Stimulated activated CD8-positive, alpha-beta memory T cell treated with anti-CD3 and anti-CD28 coated beads, Interleukin-2, amount 100 ng/mL, for 1 hour (primary cell): ENCODE measurements at places on chromosomes 12 and 14.

GRCh38 chr12:120865098-120865497, 39.1 kb downstream of the SPPL3 start:
- DNase-seq: no peak

DNA sequence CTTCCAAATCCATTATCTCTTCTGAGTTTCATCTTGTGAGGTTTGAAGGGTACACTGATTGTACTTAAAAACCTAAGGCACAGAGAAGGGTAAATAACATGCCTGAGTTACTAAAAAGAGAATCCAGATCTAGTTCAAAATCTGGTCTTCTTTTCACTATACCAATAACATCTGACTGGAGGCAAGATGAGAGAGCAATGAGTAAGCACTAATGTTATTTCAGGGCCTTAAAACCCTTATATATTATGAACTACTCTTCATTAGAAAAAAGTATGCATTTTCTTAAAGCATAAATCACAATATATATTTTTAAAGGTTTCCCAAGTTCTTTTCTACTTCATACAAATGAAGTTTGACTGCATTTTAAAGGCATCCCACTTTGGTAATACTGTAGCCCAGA, 60.2 kb downstream of the GXYLT1 start:
- no peak for DNase-seq

DNA sequence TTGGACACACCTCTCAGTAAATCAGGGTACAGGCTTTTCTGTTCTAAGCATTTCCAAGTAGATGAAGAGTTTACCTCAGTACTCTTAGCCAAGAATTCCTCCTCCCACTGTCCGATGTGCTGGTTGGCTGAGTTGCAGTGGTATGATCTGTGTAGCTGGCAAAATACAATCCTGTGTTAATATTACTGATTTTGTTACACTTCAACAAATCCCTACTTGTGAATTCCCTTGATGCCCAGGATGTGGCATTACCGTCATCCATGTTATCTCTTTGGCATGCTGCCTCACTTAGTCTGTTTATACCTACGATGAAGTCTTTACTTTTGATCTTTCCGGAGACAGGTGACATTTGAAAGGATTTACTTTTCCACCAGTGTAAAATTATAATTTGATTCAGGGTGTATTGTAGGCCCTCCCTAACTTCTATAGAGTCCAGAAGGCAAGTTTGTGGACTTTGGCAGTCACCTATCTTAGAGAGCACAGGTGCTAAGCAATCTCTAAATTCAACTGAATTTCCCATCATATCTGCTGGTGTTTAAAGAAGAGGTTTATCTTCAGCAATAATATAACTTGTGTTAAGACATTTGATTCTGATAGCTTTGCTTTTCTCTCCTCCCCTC, 10.1 kb downstream of the CCDC196 start:
- DNase-seq: no peak

GRCh38 chr14:101125313-101125712, 221.8 kb upstream of the RTL1 start:
- DNase-seq: no peak

GRCh38 chr12:75712223-75712622, 200.8 kb upstream of the KRR1 start:
- no peak for DNase-seq

DNA sequence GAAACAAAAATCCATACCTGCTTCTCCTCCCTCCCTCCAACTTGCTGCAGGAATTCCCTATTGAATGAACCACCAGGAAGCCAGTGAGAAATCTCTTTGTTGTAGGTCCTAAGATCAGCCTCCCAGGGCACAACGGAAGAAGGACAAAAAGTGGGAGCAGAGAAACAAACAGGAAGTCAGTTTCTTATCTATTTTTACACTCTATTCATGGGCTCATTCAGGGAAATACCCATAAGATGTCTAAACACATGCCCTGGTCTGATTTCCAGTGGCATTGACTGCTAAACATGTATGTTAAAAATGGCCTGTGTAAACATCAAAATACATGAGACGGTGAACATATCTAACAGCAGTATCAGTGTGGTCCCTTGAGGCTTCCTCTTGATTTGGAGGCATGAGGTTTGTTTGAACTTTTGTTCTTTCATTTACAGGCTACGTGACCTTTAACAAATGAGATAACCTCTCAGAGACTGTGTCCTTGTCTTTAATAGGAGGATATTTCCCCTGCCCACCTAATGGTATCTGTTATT, 18.8 kb downstream of the GPR65 start:
- no peak for DNase-seq

DNA sequence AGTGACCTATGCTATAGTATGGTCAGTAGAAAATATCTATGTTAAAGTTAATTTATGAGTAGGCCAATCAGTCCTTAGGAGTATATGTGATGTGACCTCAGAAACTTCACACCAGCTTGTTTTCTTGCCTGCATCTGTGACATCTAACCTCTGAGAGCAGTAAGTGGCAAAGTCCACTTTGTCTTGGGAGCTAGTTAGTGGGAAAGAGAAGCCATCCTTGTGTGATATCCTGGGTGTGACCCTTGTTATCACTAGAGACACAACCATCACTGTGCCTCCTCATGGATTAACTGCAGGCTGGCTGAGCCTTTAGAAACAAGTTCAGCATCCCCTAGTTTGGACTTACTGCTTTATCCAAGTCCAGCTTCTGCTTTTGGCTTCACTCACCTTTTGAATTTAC, 170.6 kb upstream of the STXBP6 start:
- no peak for DNase-seq

DNA sequence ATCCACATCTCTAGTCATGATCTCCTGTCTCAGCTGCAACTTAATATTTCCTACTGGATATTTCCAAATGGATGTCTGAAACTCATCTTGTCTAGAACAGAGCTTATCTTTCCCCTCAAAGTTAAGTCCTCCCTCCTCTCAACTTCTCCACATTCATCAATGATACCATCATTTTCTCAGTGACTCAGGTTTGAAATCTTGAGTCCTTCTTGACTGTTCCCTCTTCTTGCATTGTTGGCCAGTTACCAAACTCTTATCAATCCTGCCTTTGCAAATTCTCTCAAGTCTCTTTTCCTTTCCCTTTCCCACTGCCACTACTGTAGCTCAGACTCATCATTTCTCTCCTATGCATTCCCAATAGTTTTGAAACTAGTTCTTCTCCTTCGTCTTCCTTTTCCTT, 14.3 kb upstream of the CHURC1 start:
- no peak for DNase-seq

GRCh38 chr12:16504200-16504599, 101.8 kb downstream of the LMO3 start:
- DNase-seq: no peak

- DNase-seq: no peak
Observed at GRCh38 chr12:132497514-132498405, 7.8 kb downstream of the FBRSL1 start.

- DNase-seq: no peak
Observed at GRCh38 chr14:59176765-59177164, 11.7 kb upstream of the DAAM1 start.

- no peak for DNase-seq
Observed at GRCh38 chr14:61406675-61407074, 85.3 kb downstream of the PRKCH start.

GRCh38 chr14:24943024-24943423, 106.9 kb downstream of the STXBP6 start:
- no peak for DNase-seq

- DNase-seq: no peak
Observed at GRCh38 chr12:129071362-129071761, 218.1 kb downstream of the GLT1D1 start.

- no peak for DNase-seq
Observed at GRCh38 chr12:132000286-132000872, 50.6 kb downstream of the EP400 start.

DNA sequence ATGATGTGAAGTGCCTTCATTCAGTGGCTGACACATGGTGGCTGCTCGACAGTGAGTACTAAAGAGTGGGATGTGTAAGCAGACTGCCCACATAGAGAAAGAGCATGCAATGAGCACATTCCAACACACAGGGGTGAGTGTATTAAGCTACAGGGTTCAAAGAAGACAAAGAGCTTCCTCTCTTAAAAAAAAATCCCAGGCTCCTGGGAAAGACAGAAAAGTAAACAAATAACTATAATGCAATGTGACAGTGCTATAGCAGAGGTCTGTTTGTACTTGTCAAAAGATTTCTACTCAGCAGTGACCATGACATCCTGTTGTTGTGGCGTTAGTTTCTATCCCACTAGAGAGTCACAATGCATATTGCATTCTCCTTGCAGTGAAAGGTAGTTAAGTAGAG, 12.4 kb upstream of the PCNX1 start:
- no peak for DNase-seq

DNA sequence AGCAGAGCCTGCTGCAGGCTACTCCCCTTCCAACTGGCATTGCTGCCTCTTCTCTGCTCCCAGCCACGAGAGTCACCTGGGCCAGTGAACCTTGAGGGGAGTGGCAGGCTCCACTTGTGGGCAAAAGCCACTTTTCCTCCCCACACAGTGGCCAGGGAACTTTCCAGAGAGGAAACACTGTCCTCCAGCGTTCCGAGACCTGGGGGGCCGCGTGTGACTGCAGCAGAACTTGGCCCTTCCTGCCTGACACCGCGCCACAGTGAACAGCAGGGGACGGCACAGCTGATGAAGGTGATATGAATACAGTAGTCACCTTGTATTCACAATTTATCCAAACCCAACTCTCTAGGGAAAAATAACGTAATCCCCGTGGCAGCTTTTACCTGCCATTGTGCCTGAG, 114.9 kb downstream of the PIWIL1 start:
- DNase-seq: no peak

DNA sequence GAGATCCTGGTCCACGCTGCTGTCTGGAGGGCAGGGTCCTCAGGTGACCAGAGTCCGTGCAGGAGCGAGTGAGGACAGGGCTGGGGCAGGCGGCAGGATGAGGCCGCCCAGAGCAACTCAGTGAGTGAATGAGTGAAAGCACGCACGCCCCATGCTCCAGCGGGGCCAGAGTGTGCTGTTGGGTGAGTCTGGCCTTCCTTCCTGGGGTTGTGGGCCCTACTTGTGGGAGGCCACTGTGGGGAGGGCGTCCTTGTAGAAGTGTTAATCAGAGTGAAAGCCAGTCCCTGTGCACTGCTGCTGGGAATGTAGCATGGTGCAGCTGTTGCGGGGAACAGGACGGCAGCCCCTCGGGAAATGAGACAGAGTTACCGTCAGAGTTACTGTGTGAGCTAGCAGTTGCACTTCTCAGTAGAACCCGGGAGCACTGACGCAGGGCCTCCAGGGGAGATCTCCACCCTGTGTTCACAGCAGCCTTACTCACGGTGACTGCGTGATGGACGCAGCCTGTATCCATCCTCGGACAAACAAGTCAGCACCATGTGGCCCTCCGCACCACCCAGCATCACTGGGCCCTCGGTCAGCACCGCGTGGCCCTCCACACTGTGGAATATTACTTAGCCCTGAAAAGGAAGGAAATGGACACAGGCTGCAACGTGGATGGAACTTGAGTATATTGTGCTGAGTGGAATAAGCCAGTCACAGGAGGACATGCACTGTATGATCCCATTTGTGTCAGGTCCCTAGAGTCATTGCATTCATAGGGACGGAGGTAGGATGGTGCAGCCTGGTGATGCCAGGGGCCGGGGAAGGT, 22.1 kb downstream of the PACS2 start:
- no peak for DNase-seq

DNA sequence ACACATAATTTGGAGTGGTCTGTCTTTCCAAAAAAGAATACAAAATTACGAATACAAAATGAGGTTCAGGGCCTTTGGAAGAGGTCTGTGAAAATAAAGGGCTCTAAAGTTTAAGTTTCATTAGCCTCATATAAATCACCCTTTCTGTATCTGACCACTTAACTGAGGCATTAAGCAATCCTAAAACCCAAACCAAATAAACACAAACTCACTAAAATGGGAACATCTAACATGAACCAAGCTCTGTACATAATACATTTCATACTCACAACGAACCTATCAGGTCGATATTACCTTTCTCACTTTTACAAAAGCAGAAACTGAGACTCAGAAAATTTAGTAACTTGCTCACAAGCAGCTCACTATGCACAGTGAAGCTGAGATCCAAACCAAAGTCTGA, 1.1 kb upstream of the CCDC196 start:
- DNase-seq: no peak

DNA sequence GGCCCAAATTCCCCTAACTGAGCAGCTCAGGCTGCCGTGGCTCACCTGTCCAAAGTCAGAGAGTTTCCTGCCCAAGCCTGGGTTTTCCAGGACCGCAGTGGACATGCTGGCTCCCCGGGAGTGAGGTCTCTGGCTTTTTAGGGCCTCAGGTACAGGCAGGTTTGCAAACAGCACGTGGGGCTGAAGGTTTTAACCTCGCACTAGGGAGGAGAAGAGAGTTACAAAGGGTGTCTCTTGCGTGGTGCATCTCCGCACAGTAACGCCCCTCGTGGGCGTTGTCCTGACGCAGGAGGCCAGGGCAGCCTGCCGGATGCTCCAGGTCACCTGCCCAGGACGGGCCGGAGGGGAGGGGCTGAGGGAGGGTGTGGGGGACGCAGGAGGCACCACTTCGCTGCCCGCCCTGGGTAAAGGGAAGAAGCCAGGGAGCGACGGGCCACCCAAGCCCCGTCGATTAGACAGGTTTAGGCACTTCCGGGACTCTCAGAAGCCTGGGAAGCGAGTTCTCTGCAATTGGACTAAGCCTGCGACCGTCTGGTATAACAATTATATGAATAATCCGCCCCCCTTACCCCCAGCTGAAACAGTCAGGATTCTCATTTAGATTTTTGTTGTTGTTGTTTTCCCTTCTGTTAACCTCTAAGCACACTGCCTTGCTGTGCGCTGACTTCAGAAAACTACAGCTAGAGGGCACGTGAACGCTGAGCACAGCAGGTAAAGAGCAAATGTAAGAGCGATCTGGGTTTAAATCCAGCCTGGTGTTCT, at the start of gene PAH:
TSS of gene PAH (minus strand) at position 219 of the 762 bp plus-strand sequence. CDS start at position 105, 114 bp downstream.
- no peak for DNase-seq

DNA sequence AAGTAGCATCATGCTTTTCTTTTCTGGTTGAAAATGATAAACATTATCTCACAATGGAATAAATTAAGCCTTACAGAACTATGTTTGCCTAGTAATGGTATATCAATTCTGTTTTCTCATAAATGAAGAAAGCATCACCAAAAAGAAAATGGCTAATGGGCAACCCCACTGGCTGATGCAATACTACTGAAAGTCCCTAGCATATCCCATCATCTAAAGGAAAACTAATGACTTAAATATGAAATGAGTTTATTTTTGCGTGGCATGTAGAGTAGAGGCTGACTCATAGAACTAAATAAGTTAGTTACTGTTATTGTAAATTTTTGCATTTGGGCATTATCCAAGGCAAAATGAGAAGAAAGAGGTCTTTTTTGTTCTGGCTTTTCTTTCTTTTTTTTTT, 1156.3 kb upstream of the SEL1L start:
- no peak for DNase-seq

DNA sequence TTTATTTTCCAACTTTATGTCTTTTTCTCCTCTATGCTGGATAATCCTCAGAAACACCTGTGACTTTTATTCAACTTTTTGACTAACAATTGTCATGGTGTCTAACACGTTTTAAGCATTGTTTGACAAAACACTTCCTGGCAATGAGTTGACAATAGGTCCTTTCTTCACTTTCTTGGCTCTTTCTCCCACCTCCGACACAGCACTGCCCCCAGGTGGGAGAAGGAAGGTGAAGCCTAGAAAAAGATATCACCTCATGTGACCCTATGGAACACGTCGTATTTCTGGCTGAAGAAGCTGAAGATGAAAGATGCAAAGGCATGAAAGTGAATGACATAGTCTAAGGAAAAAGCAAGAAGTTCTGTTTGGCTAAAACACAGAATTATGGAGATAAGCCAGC, 430.0 kb downstream of the ETNK1 start:
- DNase-seq: no peak

- no peak for DNase-seq
Observed at GRCh38 chr12:38456537-38457120, 140.1 kb downstream of the ALG10B start.

GRCh38 chr12:123532808-123533649, 490 bp downstream of the RILPL1 start:
- DNase-seq: no peak

- DNase-seq: no peak
Observed at GRCh38 chr12:112796067-112796466, 4.5 kb downstream of the RPH3A start.
